Stimulated activated CD4-positive, alpha-beta T cell treated with anti-CD3 and anti-CD28 coated beads, Interleukin-1b, Interleukin-23, amount 100 ng/mL, for 4 hours (primary cell): ENCODE measurements at places on chromosomes 3 and 15.

GRCh38 chr3:134085034-134085775 lies 55.5 kb upstream of the SLCO2A1 start:
- DNase-seq: no peak

- no peak for DNase-seq
These were observed 93.1 kb downstream of the STAG1 start for GRCh38 chr3:136658946-136659682.

- no peak for DNase-seq
These were observed 134.2 kb downstream of the LIPC start for GRCh38 chr15:58566029-58566428.

DNA sequence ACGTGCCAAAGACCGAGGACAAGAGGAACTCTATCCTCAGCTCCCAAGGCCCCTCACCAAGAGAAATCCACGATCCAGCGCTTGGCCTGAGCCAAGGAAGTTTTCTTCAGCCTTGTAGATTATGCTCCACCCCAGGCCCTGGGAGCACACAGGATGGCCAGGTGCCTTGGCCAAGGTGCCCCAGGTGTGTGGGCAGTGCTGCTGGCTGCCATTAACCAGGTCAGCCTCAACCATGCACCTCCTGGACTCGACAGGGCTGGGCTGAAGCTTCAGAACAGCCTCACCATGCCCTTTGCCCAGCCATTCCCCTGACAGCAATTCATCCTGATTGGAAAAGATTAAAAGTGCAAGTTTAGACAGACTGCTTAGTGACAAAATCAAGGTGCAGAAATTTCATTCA lies 10.9 kb upstream of the MESP1 start:
- DNase-seq: no peak

GRCh38 chr3:188220097-188220788 lies 66.3 kb downstream of the LPP start:
- no peak for DNase-seq

GRCh38 chr3:189502676-189503257 lies 128.4 kb upstream of the TP63 start:
- no peak for DNase-seq

DNA sequence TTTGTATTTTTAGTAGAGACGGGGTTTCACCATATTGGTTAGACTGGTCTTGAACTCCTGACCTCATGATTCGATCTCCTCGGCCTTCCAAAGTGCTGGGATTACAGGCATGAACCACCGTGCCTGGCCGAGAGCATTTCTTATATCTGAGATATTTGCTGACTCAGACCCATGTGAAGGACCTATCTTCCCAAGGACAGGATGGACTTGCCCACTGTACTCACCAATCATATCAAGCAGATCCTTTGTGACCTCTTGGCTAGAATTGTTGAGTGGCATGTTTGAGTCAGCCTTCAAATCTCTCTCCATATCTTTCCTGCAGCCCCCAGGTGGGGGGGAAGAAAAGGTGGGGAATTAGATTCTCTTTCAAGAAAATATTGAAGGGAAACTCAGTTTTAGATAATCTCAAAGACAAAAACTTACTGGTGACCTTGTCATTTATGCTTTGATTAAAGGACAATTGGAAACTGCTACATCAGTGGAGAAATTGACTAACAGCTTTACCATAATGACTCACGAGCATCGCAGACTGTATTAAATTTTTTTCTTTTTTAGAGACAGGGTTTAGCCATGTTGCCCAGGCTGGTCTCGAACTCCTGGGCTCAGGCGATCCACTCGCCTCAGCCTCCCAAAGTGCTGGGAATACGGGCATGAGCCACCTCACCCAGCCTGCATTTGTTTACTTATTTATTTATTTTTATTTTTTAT lies 3.1 kb downstream of the C3orf62 start:
- no peak for DNase-seq

DNA sequence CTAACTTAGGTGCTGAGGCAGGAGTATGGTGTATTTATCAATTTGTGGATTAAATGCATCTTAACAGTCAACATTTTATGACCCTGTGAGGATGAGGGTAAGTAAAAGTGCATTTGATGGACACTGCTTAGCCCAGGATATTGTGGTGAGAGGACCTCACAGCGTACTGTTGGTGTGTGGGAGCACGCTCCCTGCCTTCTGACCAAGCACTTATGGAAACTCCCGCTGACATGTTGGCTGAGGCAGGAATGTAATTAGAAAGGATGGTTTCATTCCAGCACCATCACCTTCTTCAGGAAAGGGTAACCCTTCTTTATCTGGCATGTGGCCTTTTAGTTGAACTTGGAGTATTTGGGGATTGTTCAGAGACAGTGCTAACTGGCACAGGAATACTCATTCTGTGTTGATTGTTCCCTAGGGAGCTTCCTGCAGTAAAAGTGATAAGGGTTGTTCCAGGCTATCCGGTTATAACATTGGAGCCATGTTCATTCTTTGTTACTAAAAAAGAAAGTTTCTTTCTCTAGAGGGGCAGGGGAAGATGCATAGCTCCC lies 11.7 kb upstream of the FSTL1 start:
- no peak for DNase-seq

DNA sequence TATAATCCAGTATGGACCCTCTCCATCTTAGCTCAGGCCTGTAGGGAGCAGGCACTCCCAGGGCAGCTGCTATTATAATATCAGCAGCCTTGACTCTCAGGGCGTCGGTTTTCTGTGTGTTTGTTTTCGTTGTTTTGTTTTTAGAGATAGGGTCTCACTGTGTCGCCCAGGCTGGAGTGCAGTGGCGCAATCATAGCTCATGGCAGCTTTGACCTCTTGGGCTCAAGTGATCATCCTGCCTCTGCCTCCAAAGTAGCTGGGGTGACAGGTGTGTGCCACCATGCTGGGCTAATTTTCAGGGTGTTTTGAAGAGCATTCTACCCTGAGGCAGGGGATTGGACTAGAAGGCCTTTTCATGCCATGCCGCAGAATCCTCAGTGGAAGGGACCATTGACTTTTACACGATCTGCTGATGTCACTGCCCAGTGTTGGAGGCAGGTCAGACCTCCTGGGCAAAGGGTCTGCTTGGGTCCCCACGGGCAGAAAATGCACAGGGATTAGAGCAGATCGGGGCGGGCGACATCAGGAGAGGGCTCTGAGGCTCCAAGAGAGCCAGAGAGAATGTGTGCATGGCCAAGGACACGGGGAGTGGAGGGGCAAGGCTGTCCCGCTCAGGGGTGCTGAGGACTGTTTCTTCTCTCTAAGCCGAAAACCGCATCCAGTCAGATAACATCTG lies 7.8 kb downstream of the MELTF start:
- DNase-seq: no peak

DNA sequence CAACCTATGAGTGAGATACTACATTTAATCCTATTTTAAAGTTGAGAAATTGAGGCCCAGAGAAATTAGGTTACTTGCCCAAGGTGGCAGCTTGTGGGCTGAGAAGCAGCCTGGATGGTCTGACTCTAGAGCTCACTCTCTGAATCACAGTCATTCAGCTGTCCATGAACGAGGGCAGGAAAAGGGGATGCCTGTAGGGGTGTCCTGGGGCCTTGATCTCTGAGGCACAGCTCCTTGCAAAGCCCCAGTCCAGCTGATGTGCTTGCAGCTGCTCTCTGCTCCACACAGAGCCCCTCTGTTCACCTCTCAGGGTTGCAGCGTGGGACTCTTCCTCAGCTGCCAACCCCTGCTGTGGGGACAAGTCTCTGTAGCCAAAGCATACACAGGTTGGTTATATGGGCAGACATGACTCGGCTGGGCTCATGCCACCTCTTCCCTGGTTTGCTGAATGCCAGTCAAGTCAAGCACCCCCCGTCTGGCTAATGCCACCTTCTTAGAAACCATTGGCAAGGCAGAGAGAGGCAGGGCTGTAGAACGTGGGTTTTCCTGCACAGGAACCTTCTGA lies 56.8 kb downstream of the GASK1A start:
- DNase-seq: no peak

DNA sequence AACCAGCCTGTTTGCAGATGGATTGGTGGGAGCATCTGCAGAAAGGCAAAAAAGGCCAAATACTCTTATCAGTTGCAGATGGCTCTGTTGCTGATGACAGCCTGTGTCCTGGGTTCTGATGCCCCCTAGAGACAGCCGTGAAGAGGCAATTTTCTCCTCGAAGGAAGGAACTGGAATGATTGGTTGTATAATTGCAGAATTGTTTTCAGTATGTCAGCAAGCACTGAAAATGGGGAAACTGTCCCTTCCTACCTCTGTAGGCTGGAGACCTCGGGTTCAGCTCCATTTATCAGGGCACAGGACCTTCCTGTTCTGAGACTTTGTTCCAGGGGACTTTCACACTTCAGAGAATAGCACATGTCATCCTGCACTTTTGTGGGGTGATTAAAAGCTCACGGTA lies 103.0 kb downstream of the PGPEP1L start:
- no peak for DNase-seq

GRCh38 chr3:33575311-33575710 lies 135.1 kb upstream of the UBP1 start:
- DNase-seq: no peak

DNA sequence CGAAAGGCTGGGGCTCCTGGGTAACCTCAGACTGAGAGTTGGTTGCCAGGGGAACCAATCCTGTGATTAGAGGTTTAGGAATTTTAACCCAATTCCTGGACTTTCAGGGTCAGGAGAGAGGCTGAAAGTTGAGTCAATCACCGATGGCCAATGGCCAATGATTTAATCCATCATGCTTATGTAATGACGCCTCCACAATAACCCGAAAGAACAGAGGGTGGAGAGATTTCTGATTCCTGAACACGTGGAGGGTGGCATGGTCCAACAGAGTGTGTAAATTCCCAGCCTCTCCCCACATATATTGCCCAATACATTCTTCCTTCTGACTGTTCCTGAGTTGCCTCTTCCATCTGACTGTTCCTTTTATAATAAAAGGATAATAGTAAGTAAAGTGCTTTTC lies 137.2 kb upstream of the CBLB start:
- no peak for DNase-seq

- DNase-seq: no peak
These were observed 871 bp downstream of the MAP1A start for GRCh38 chr15:43518197-43518761.

DNA sequence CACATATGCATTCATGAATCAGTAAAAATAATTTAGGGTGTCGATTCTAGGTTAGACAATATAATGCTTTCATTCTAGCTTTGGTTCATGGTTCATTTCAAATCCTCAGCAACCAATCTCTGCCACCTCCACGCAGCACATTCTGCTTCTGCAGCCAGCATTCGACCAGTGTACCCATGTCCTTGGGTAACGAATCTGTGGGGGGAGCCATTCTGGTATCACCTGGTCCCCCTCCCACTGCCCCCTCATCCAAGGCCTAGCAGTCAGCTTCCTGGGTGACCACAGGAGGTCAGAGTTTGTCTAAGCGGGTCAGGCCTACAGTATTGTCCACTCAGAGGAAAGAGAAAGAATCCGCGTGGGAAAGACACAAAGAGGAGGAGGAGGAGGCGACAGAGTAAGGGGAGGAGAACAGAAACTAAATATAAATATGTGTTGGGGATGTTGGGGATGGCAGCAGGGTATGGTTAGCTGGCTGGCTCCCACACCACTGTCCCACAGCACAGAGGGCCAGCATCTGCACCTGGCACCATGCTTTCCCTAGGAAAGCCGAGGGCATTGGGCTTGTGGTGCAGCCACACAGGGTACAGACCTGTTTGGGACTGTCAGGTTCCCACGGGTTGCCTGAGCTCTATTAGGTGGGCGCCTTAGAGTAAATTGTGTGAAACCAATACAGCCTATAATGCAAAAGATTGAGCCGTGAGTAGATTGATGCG lies 12.1 kb downstream of the PAK6 start:
- DNase-seq: no peak

- DNase-seq: no peak
These were observed 5.9 kb downstream of the MESP2 start for GRCh38 chr15:89781891-89782618.

- DNase-seq: no peak
These were observed 183.9 kb downstream of the ARRDC4 start for GRCh38 chr15:98144388-98144787.

DNA sequence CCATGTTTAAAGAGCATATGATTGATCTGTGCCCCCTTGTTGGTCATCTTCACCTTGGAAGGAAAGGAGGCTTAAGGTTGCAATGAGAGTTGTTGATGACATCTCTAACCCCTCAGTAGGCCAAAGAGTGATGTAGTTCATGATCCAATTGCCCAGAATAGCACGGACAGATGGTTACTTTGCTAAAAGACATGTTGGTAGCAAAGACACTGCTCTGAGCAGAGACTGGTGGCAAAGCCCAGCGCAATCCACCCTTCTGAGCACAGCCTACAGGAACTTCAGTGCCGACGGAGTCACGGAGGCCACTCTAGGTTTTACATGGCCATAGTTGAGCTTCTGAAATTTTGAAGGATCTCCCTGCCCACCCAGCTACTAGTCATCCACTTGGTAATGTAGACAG lies 21.8 kb downstream of the FBXO45 start:
- DNase-seq: no peak

GRCh38 chr15:57406062-57406772 lies 29.9 kb downstream of the CGNL1 start:
- DNase-seq: no peak

DNA sequence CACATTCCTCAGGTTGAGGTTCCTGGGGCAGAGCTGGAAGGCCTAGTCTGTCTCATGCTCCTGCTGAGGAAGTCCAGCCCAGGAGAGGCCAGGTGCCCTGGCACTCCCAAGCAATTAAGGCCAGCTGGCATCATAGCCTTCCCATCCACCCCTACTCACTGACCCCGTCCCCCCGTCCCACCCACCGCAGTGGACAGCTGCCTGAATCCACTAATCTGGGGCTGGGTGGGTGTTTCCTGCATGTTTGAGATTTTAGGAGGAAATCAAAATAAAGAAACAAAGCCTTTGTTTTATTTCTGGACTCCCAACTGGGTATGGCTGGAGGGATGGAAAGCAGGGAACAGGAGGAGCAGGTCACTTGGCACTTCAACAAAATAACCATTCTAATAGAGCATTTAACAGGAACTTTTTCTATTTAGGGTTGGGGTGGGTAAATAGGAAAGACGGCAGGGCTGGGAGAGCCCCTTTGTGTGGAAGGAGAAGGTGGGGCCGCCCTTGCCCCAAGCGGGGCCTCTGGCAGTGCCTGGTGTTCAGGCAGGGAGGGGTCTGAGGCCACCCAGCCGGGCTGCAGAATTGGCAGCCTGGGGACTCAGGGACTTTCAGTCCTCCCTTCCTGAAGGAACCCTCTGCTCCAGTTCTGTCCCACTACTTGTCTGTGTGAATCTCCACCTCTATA lies 8.5 kb downstream of the MRAS start:
- DNase-seq: no peak
